ENCODE measurements at places on chromosomes 2 and 18. TPM values are rescaled to one million over a fixed set of nuclear protein-coding genes. Genes with fewer than 3 reads are reported as not detected.
A peak's percentile ranks its signal among the peaks of the same experiment; 100 is the strongest.

GRCh38 chr2:143974262-143974661 is 545.7 kb downstream of the ZEB2 start:
- DNase-seq: no peak

GRCh38 chr2:5839550-5839949 is 147.4 kb downstream of the SOX11 start:
- DNase-seq: no peak

- DNase-seq: no peak
These were observed 20.3 kb downstream of the GKN2 start for GRCh38 chr2:68932402-68932801.

DNA sequence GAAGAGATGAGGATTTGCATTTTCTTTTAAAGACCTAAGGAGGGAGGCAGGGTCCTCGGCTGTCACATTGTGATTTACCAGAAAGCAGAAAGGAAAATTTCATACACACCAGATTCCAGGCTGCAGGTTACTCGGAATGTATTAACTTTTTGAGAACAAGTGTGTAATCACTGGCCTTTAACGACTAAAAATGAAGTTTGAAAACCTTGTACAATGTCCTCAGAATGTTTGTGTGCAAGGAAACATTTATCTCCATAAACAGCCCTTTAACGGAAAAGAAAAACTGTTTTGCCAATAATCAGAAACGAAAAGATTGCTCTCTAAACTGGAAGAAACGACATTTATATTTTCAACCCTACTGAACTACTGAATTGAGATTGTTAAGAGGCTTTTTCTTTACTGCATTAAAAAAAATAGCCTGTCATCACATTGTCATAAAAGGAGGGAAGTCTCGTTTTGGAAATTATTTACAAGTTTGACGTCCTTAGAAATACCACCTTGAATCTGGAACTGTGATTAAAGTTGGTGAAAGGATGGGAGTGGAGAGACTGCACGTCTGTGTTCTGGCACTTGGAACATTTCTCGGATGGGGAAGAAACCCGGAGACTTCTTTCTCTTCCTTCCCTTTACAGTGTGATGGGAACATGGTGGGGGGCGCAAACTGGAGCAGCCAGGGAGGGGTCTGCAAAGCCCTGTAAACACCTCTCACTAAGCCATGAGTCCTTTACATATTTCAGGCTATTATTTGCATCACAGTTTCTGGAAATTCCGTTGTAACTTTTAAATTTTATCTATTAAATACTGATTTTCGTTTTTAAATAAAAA is 134.1 kb upstream of the SIX3 start:
- no peak for DNase-seq

- DNase-seq: no peak
These were observed 1453.1 kb upstream of the SLC39A10 start for GRCh38 chr2:194203898-194204297.

DNA sequence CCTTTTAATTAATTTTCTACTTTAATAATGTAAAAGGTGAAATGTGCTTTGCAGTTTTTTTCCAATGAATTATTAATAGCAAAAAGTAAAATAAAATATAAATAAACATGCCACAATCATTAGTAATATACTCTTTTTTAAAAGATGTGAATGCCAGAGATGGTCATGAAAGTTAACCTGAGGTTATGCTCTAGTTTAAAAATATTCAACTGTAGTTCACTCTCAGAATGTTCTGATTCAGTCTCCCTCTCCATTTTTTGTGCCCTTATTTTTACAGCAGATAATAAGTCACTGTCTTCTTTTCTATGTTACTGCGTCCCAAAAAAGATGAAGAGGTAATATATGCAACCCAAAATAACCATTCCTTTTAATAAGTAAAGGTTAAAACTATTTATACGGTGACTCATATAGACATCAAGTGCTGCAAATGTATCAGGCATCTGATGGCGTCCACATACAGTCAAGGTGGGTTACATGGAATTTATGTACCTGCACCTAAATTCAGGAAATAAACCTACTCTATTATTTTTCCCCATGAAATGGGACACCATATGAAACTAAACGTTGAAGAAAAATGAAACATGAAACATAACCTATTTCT is 153.6 kb upstream of the ZNF804A start:
- no peak for DNase-seq

RNF152 gene
- 6.2 TPM for polyA plus RNA-seq

- no peak for DNase-seq
These were observed 161.3 kb downstream of the INSIG2 start for GRCh38 chr2:118249531-118249930.

- no peak for DNase-seq
These were observed 241.3 kb upstream of the ZNF804A start for GRCh38 chr2:184357033-184357432.

GRCh38 chr2:3451926-3452671 is 67.2 kb downstream of the ADI1 start:
- DNase-seq: no peak

PARD6G gene
- polyA plus RNA-seq: 32.2 TPM

DNA sequence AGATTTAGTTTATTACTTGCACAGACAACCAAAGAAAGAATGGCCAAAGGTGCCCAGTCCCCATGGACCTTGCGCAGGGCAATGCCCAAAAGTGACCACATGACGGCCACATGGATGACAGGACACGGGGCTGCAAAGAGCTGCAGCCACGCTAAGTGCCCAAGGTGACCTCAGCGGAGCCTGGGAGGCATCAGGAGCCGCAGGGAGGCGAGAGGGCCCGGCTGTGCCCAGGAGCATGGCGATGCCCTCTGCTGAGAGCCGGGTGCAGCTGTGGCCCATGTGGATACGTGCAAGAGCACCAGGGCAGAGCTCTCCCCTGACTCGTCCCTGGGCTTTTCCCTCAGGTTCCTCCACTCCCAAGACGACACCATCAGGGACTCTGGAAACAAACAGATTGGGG is 14.7 kb downstream of the HES6 start:
- no peak for DNase-seq

DNA sequence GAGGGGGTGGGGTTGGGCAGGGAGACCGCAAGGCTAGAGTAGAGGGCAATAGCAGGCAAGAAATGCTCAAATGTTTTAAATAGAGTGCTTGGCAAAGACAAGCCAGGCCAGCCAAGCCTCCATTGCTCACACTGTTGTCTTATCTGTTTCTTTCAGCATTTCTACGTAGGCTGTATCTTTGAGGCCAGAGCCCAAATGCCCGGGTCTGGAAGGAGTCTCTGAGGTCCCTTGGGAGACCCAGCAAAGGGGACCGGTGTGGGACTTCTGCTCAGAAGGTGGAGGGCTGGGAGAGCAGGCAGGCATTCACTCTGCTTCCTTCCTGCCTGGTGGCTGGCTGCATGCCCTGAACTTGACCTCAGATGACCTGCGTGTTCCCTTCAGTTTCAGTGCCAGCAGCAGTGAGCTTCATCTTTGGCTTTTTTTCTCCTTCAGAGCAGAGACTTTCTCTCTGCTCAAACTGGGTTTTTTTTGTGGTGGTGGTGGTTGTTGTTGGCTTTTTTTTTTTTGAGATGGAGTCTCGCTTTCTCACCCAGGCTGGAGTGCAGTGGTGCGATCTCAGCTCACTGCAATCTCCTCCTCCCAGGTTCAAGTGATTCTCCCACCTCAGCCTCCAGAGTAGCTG is 13.7 kb upstream of the TET3 start:
- DNase-seq: no peak

GRCh38 chr18:45399643-45400042 is 215.6 kb upstream of the SLC14A2 start:
- no peak for DNase-seq

- peak; percentile 94 for DNase-seq
These were observed at the start of gene GFPT1 for GRCh38 chr2:69386789-69387734. Gene GFPT1, minus strand, starts transcription at chr2:69387227. Its CDS starts 156 bp downstream, at chr2:69387071.

DNA sequence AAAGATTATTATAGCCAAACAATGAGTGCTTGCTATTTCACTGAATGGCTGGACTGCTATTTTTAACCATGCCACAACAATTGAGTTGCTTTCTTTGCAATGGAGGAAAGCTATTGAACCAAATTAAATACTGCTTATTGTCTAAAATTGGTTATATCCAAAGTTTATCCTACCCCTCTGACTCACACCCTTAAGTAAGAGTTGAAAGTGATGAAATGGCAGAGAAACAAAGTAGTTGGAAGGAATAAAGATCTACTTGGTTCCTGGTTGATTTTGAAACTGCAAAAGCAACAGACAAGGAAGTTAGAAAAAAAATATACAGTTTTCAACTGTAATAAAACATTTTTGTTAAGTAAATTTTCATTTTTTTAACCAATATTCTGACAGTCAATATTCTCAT is 47.5 kb downstream of the EML4 start:
- no peak for DNase-seq

- no peak for DNase-seq
These were observed 122.5 kb downstream of the ASXL3 start for GRCh38 chr18:33700513-33700976.

DNA sequence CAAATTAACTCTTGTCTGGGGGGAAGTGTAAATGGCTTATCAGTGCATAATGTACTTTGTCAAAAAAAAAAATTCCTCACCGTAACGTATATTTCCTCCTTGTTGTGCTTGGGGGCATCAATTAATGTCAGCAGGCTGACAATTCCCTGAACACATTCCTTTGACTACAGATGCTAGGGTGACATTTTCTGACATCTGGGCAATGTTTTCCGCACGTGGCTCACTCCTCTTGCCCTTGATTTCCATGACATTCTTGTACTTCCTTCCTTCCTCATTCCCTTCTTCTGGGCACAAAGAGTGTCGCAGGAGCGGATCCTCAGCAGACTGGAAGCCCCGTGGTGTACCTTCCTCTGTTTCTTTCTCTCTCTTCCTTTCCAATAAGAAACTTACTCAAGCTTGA is 173.7 kb downstream of the SP3 start:
- DNase-seq: no peak

DNA sequence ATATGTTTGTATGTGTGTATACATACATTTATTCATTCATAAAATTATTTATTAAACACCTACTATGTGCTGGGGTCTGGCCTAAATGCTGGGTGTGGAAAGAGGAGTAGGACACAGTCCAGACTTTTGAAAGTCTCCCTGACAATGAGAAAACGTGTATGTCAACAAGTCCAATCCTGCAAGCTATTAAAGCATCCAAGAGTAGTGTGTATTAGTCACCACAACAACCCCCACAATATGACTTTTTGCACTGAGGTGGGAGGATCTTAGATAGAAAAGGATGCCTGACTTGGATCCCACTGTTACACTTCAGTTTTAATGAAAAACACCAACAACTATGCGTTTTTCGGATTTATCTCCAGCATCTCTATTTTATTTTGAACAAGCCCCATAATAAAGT is 446.4 kb downstream of the EPHA4 start:
- no peak for DNase-seq

MRPL33 gene
- 132 TPM for polyA plus RNA-seq

GRCh38 chr2:72148003-72148836 is 558 bp upstream of the CYP26B1 start:
- DNase-seq: no peak

DNA sequence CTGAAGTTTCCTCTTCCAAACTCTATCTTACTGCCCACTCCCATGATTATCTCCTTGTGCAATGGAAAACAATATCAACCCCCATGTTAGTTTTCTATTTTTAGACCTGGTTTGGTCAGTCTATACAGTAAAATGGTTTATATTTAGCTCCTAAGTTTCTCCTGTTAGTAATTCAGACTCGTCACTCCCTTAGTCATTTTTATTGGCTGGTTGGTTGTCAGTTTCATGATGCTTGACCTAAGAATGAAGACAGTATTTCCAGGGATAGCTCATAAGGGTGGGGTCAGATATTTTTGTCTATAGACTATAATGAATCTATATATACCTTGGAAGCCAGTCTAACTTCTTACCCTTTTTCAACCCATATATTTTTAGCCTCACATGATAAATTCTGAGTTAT is 61.4 kb upstream of the NEUROD1 start:
- no peak for DNase-seq

DNA sequence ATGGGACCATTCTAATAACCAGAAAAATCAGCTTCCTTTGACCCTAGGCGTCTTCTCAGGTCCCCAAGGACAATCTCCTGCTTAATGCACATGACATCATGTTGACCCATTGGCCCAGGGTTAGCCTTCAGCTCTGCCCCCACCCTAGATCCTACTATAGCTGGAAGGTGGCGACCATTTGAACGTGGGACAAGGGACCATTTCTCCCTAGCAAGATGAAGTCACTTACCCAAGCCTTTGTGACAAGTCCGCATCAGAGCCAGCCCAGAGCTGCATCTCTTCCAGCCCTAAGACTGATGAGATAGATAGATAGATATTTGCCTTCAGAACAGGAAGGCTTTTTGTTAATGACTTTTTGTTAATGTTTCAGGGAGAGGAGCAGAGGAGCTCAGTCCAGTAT is 28.2 kb upstream of the TAF1B start:
- no peak for DNase-seq

TUBA4B gene
- polyA plus RNA-seq: 1.1 TPM

KIAA1328 gene
- 8.5 TPM for polyA plus RNA-seq

SERPINB11 gene
- not detected for polyA plus RNA-seq

MAP4K4 gene
- 76.1 TPM for polyA plus RNA-seq

MMADHC gene
- polyA plus RNA-seq: 109 TPM

DNA sequence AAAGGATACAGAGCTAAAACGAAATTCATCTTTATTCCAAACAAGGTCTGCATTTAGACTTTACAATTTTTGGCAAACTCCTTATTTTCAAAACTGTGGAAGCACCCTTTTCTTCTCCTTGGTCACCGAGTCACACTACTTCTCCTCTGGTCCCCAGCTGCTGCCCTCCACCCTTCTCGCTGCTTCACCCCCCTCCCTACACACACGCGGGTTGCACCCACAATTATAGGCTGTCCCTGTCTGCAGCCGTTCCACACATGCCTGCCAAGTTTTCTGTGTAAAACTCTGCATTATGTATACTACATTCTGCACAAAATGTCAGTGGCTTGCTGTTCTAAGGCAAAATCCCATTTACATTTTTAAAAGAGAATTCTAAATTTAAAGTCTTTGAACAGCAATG is 63.5 kb downstream of the PTPN2 start:
- DNase-seq: no peak

DNA sequence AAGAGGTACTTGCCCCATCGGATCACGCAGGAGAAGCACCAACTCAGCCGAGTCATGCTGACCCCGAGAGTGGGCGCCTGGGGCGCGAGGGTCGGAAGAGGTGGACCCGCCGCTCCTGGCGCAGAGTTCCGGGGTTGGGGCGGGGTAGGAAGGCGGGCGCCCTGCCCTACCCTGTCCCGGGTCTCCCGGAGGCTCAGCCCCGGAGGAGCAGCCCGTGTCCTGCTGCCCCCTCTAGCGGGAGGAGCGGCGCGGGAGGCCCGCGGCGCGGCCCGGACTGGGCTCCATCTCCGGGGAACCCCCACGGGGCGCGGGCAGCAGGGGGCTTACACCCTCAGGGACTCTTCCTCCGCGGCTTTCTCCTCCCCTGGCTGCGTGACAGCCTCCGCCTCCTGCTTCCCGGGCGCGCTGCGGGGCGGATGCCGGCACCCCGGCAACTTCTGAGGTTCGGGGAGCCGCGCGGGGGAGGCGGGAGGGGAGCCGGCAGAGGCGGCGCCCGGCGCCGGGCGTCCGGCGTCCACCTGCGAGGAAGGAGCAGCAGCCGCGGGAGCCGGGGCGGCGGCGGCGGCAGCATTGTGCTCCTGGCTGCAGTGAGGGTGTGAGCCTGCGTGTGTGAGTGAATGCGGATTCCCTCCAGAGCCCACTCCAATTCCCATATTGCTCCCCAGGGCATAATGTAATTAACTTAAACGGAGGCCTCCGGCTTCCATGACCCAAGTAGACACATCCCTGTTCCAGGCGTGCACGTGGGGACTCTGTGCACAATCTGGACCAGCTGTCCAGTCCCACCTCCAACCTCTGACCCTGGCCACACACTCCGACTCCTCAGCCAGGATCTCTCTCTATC is 7.6 kb upstream of the TNS1 start:
- DNase-seq: no peak
